ENCODE measurements at places on chromosomes 3 and 15.

- no peak for DNase-seq
These were observed 1.3 kb downstream of the ELL3 start for GRCh38 chr15:43775411-43775965.

- no peak for DNase-seq
These were observed 29.5 kb upstream of the LSAMP start for GRCh38 chr3:116474801-116475200.

DNA sequence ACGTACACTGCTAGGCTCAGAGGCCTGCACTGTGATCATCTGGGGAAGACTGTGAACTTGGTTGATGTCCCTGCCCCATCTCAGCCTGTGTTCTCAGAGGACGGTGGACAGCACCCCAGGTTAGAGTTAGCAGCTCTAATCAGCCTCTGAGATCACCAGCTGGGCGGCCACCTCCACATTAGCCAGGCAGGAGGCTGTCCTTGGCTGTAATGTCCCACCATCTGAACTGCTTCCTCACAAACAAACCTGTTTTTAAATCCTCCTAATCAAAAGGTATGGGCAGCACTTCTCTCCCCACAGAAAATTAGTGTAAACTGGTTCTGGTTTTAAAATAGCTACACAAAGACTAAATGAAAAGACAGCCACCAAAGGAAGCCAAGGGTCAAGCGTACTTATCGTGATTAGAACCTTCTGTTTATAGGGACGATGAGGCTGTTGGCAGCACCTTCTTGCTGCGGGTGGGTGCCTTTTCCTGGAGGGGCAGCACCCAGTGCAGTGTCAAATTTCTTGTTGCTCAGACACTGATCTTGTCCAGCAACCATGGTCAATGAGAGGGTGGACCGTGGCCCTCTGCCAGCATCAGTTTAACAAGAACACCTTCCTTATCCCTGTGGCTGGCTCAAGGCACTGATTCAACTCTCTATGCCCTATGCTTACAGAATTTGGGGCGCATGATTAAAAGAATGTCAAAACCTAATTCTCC lies 24.6 kb downstream of the ACSBG1 start:
- no peak for DNase-seq

GRCh38 chr3:124552224-124552623 lies 178.0 kb upstream of the UMPS start:
- DNase-seq: no peak

- DNase-seq: no peak
These were observed 6.7 kb downstream of the GHSR start for GRCh38 chr3:172441581-172441980.

DNA sequence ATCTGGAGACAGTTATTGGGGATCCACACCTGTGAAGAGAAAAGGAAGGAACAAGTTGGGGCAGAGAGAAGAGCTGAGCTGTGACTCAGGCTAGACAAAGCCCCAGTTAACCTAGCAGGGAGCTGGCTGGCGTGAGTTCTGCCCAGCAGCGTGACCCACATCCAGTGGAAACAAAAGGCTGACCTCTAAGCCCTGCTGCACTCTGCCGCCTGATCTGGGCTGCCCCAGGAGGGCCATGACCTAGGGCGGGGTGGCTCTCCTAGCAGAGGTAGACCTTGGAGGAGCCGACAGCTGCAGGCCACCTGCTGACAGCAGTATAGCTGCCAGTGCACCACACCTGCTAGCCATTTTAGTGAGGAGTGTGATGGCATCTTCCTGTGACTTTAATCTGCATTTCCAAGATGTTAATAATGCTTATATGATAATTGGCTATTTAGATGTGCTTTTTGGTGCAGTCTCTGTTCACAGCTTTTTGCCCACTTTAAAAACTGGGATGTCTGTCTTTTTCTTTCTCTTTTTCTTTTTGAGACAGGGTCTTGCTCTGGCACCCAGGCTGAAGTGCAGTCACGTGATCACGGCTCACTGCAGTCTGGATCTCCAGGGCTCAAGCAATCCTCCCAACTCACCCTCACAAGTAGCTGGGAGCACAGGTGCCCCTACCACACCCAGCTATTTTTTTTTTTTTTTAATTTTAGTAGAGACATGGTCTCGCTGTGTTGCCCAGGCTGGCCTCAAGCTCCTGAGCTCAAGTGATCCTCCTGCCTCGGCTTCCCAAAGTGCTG lies 78.1 kb downstream of the LSM3 start:
- DNase-seq: no peak

GRCh38 chr15:63319065-63319464 lies 41.7 kb downstream of the APH1B start:
- DNase-seq: no peak

DNA sequence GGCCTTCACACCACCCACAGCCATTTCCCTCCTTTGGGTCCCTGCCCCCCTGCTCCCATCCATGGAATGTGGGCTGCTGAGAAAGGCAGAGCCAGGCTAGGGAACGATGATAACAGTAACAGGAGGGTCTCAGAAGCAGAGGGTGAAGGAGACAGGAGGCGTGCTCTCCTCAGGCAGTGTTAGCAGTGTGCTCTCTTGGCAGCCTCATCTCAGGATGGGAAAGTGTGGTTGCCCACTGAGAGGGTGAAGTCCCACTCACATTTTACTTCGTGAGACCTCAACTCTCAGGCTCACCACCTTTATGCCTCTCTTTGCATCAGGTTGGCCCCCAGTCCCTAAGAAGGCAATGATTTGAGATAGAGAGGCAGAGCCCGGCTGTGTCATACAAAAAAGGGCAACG lies 24.5 kb downstream of the TIGIT start:
- DNase-seq: no peak

GRCh38 chr3:171169866-171170265 lies 143.3 kb upstream of the SLC2A2 start:
- DNase-seq: no peak

- no peak for DNase-seq
These were observed 6.2 kb downstream of the TSPAN3 start for GRCh38 chr15:77064539-77065308.

GRCh38 chr15:98728811-98729160 lies 80.4 kb downstream of the IGF1R start:
- DNase-seq: no peak

DNA sequence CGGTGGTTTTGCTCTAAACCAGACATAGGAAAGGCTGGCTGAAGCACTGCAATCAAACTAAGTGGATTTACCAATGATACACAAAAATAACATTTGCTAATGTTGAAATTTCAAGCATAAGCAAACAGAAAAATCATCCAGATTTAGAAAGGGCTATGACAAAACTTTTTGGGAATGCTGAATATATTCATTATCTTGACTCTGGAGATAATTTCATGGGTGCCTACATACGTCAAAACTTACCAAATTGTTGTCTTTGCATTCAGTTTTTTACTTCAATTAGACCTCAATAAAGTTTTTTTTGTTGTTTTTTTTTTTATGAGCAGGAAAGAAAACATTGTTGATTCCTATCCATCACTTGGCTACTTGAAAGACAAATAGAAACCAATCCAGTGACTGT lies 140.8 kb downstream of the NR2E3 start:
- DNase-seq: no peak

DNA sequence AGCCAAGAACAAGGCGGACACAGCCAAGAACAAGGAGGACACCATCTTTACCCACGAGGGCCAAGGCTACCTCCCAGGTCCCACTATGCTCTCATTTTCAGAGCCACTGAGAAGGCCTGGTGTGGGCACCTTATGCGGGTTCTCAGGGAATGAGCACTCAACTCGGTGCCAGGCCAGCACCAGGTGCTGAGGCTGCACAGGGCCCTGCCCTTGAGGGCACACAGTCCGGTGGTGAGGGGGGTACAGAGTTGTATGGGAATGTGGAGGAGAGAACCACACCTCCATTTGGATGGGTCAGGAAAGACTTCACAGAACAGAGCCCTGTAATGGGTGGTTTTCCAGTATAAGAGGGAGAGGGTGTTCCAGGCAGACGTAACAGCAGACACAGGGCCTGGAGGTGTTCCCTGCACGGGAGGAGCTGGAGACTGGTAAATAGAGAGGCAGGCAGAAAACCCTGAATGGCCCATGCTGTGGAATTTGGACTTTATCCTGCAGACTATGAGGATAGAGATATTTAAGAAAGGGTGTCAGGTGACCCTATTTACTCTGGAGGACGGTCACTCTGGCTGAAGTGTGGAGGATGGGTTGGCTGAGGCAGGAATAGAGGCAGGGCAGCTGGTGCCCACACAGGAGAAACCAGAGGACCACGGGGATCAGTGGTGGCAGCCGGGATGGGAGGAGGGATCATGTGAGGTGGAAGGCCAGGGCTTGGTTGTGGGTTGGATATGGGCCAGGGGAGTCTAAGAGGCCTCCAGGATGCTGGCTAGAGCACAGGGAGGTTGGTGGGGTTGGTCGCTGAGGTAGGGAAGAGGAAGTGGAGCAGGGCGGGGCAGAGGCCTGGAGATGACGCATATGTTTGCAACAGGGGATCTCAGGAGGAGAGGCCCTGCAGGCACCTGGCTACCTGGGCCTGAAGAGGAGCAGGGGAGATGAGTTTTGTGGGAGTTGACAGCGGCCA lies 34.6 kb downstream of the CRABP1 start:
- DNase-seq: no peak

DNA sequence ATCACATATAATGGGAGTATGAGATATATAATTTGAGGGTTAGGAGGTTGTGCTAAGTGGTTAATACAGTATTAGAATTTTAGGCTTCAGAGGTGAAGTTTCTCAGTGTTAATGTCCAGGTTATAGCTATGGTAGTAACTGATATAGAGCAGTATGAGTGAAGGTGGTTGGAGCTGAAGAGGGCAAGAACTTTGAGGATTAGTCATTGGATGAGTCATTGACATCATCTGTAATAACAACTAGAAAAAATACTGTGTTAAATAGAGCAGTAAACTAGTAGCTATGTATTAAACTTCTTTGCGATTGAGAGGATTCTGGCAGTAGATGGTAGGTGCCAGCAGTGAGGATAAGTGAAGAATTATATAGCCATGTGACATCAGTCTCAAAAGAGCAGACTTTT lies 47.5 kb upstream of the EIF3J start:
- DNase-seq: no peak

DNA sequence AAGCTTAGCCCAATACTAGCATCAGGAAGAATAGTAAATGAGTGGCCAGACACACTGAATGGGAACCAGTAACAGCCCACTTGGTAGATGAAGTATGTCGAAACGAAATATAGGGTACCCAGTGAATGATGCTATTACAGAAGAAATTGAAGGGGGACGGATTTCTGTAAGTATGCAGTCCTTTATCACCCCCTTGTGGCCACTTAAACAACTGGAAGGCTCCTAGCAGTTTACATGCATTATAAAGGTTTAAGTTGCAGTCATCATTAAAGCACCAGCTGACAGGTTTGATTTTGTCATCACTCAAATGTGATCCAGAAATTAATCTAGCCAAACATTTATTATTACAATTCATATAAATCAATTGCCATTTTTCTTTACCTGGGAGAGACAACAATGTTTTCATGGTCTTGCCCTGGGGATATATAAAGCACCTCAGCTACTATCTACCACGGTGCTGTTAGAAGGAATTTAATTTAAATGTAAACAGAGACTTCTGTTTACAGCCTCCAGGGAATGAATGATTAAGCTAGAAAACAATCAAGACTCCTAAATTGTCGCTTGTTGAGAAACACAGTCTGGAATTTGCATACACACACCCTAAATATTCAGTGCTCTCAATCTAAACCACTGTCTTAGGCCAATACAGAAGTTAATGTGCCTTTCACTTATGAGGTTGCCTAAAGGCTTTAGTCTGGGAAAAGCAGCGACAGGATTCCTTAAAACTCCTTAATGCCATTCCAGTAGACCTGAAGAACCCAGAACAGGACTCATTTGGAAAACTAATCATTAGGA lies 7.8 kb downstream of the EIF1B start:
- DNase-seq: peak; percentile 8

GRCh38 chr3:143276592-143276991 lies 157.0 kb downstream of the CHST2 start:
- DNase-seq: no peak

GRCh38 chr3:176428552-176428951 lies 768.7 kb downstream of the TBL1XR1 start:
- DNase-seq: no peak

DNA sequence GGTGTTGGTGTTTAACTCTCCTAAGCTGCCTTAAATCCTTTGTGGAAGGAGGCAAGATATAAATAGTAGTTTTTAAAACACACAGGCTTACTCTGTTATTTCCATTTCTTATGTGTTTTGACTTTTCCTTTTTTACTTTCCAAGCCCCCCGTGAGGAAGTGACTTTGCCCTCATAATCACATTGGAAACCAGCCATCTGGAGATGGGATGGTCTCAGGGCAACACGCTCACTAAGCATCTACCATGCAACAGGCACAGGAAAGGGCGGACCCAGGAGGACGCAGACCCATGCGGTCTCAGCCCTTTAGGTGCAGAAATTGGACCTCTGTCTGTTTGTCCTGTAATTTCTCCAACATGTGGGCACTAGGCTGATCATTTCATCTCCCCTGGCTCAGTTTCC lies 115.7 kb downstream of the PDZRN3 start:
- no peak for DNase-seq

DNA sequence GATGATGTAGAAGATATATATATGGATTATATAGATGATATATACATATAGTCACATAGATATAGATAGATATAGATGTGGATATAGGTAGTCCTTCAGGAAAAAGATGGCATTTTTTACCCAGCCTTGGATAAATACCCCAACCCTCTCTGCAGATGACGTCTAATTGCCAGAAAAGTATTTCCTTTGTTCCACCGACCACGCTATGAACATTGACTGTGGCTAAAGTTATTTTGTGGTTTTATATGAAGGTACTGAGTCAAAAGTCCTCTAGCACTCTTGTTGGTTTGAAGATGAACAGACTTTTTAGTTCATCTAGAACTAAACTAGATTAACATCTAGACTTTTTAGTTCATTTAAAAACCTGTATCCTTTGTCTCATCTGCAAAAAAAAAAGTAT lies 207.7 kb downstream of the PLOD2 start:
- no peak for DNase-seq

GRCh38 chr3:111807826-111808225 lies 51.2 kb upstream of the PHLDB2 start:
- DNase-seq: no peak

GRCh38 chr3:66472313-66473134 lies 28.3 kb downstream of the LRIG1 start:
- DNase-seq: no peak

DNA sequence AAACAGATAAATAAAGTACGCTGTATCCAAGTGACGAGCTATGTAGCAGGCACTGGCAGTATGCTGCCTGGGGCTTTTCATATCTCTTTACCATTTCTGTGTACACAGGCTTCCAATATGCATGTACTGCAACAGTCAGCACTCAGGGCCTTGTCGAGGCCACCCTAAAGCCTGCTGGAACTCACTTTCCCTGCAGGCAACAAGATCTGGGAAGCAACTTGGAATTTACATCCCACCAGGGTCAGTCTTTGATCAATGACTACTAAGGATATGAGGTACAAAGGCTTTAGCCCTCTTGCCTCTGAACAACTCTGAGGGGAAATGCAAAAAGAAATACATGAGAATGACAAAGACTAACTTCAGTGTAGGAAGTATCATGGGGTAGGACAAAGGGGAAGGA lies 101.8 kb upstream of the ARL6 start:
- no peak for DNase-seq

GRCh38 chr3:79038057-79038456 lies 729.7 kb downstream of the ROBO1 start:
- DNase-seq: no peak

- DNase-seq: no peak
These were observed 18.4 kb upstream of the CMTM7 start for GRCh38 chr3:32373276-32373675.

All from stimulated activated CD8-positive, alpha-beta memory T cell treated with anti-CD3 and anti-CD28 coated beads, Interleukin-4, amount 100 ng/mL, for 1 hour (primary cell).